ENCODE measurements at places on chromosomes 1 and 21.
A peak's percentile ranks its signal among the peaks of the same experiment; 100 is the strongest.

- no peaks in the 10 kb centered on the region for H3K36me3 ChIP-seq
- no peak overlapping the region for H3K4me3 ChIP-seq
- DNase-seq, result no peak
- H3K4me1 ChIP-seq, result no peaks in the 10 kb centered on the region
- no peaks in the 10 kb centered on the region for H3K27me3 ChIP-seq
- H3K27ac ChIP-seq, result no peak overlapping the region
These were observed 24.6 kb upstream of the TTC22 start for GRCh38 chr1:54825696-54826095.

DNA sequence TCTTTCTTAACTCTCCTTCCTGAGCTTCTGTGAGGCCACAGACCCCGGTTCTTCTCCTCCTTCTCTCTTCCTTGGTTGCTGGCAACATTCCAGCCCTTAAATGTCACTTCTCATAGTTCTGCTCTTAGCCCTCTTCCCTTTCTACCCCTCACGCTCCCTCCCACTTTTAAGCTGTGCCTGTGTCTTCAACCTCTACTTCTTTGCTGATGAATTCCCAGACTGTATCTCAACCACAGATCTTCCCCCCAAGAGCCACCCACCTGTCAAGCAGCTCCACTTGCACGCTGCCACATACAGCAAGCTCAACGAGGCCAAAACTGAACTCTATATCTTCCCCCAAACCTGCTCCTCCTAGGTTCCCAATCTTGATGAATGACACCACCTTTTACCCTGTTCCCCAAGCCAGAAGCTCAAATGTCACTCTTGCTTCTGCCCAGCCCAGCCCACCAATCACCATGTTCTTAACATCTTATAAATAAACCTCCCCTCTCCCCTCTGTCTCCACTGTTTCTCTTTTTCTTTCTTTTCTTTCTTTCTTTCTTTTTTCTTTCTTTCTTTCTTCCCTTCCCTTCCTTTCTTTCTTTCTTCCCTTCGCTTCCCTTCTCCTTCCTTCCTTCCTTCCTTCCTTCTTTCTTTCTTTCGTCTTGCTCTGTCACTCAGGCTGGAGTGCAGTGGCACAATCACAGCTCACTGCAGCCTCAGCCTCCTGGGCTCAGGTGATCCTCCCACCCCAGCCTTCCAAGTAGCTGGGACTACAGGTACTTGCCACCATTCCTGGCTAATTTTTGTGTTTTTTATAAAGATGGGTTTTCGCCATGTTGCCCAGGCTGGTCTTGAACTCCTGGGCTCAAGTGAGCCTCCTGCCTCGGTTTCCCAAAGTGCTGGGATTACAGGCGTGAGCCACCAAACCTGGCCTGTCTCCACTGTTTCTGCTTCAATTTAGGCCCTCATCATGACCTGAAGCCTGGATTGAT, 19.8 kb upstream of the PTP4A2 start:
- H3K27ac ChIP-seq, result peak overlapping the region; percentile 98
- no peaks in the 10 kb centered on the region for H3K27me3 ChIP-seq
- DNase-seq, result peak; percentile 25
- no peak overlapping the region for H3K4me3 ChIP-seq
- H3K36me3 ChIP-seq, result no peaks in the 10 kb centered on the region

GRCh38 chr1:30345491-30346130, 377.8 kb downstream of the MATN1 start:
- DNase-seq, result no peak
- H3K27me3 ChIP-seq, result peaks cover 32% of the 10 kb centered on the region
- no peaks in the 10 kb centered on the region for H3K36me3 ChIP-seq
- H3K27ac ChIP-seq, result no peak overlapping the region
- no peak overlapping the region for H3K4me3 ChIP-seq

GRCh38 chr1:179251675-179252074, 22.2 kb upstream of the ABL2 start:
- DNase-seq, result no peak
- no peak overlapping the region for H3K4me3 ChIP-seq
- H3K27me3 ChIP-seq, result no peaks in the 10 kb centered on the region
- H3K4me1 ChIP-seq, result no peaks in the 10 kb centered on the region
- H3K27ac ChIP-seq, result no peak overlapping the region

GRCh38 chr1:212034516-212035122, 738 bp downstream of the INTS7 start:
- H3K27ac ChIP-seq, result peak overlapping the region; percentile 55
- peaks cover 53% of the 10 kb centered on the region for H3K4me1 ChIP-seq
- no peaks in the 10 kb centered on the region for H3K27me3 ChIP-seq
- DNase-seq, result no peak
- H3K36me3 ChIP-seq, result no peaks in the 10 kb centered on the region
- H3K4me3 ChIP-seq, result peak overlapping the region; percentile 93

- H3K36me3 ChIP-seq, result no peaks in the 10 kb centered on the region
- H3K27me3 ChIP-seq, result no peaks in the 10 kb centered on the region
- no peak overlapping the region for H3K4me3 ChIP-seq
- no peaks in the 10 kb centered on the region for H3K4me1 ChIP-seq
- no peak for DNase-seq
- no peak overlapping the region for H3K27ac ChIP-seq
These were observed 70.6 kb upstream of the KIAA1614 start for GRCh38 chr1:180842052-180842451.

GRCh38 chr1:204997591-204998355, 45.2 kb upstream of the CNTN2 start:
- DNase-seq, result no peak
- peaks cover 97% of the 10 kb centered on the region for H3K27me3 ChIP-seq
- H3K36me3 ChIP-seq, result no peaks in the 10 kb centered on the region
- no peaks in the 10 kb centered on the region for H3K4me1 ChIP-seq
- no peak overlapping the region for H3K27ac ChIP-seq
- no peak overlapping the region for H3K4me3 ChIP-seq

GRCh38 chr1:1554926-1555915, 14.8 kb upstream of the TMEM240 start:
- no peak overlapping the region for H3K27ac ChIP-seq
- no peaks in the 10 kb centered on the region for H3K36me3 ChIP-seq
- DNase-seq, result no peak
- H3K4me1 ChIP-seq, result no peaks in the 10 kb centered on the region

All from PC-9 (cell line).